HepG2 (cell line): ENCODE measurements at places on chromosomes 2 and 18.

DNA sequence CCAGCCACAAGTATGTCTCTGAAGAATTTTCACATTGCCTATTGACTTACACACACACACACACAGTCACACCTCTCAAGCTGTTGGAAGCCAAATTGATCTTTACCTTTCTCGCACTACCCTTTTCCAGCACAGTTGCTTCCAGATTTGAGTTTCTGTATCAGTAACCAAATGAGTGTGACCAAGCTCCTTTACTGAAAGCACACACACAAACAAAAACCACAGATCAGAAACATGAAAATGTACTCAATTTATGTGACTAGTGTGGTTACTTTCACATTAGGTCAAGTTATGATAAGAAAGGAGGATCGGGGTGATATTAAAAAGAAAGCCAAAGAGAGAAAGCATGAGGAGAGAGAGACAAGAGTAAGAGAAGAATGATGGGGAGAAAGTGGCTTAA, 993.9 kb upstream of the POU3F3 start:
- H3K27ac ChIP-seq = no peak overlapping the region
- no peaks in the 10 kb centered on the region for H3K4me1 ChIP-seq
- no peak overlapping the region for H3K4me3 ChIP-seq

GRCh38 chr2:138015494-138015893, 51.2 kb downstream of the HNMT start:
- no peaks in the 10 kb centered on the region for H3K27me3 ChIP-seq
- H3K27ac ChIP-seq = no peak overlapping the region
- H3K4me3 ChIP-seq = no peak overlapping the region
- peaks cover 6% of the 10 kb centered on the region for H3K36me3 ChIP-seq

DNA sequence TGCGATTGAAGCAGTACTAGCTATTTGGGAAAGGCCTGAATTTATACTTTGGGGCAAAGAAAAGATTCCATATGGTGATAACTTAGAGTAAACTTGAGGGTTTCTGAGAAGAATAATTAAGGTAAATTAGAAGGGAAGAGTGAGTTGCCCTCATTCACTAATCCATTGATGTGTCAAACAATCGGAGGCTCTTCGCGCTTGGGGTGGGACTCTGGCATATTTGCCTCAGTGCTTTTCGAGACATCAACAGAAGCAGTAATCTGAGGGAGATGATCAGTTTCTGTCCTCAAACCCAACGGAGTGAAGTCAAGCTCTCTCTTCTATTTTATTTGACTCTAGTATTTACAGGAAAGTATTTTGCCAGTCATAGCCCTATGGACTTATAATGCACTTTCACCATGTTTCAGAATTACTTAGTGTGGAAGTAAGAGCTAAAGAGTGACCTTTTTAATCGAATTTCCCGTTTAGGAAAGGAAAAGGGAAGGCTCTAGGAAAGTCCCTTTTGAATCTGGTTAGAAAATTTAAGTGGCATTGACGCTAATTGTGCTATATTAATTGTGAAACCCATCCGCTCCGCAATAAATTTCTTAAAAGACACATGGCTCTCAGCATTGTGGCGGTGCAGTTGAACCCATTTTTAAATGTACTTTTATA, 1.3 kb downstream of the RAB10 start:
- peak overlapping the region; percentile 91 for H3K4me3 ChIP-seq
- H3K27me3 ChIP-seq = peaks cover 5% of the 10 kb centered on the region; the same call in 1 of the 3 replicates
- H3K4me1 ChIP-seq = peaks cover 47% of the 10 kb centered on the region

DNA sequence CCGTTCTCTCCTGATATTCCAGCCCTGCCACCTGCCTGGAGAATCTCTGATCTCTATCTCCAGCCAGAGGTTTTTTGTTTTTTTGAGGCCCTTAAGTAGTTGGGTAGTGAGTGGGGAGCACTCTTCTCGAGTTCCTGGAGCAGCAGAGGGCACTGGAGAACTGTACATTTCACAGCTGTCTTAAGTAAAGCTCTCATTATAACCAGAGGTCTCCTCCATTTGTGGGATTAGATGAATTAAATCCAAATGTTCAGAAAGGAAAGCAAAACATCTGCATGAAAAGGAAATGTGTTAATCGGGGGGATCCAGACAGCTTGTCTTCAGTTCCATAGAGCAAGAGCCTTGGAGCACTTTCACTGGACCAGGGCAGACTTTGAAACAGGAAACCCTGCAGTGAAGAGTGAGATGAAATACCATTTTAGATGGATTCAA, 32.8 kb downstream of the AOX1 start:
- no peak for DNase-seq
- no peaks in the 10 kb centered on the region for H3K36me3 ChIP-seq
- H3K27ac ChIP-seq = no peak overlapping the region
- H3K4me1 ChIP-seq = peaks cover 22% of the 10 kb centered on the region
- H3K4me3 ChIP-seq = no peak overlapping the region

- no peaks in the 10 kb centered on the region for H3K4me1 ChIP-seq
- H3K36me3 ChIP-seq = no peaks in the 10 kb centered on the region
- H3K27me3 ChIP-seq = peaks cover 29% of the 10 kb centered on the region; the same call in 2 of the 3 replicates
- H3K4me3 ChIP-seq = no peak overlapping the region
These were observed 18.3 kb downstream of the TRPM8 start for GRCh38 chr2:233935426-233935825.

DNA sequence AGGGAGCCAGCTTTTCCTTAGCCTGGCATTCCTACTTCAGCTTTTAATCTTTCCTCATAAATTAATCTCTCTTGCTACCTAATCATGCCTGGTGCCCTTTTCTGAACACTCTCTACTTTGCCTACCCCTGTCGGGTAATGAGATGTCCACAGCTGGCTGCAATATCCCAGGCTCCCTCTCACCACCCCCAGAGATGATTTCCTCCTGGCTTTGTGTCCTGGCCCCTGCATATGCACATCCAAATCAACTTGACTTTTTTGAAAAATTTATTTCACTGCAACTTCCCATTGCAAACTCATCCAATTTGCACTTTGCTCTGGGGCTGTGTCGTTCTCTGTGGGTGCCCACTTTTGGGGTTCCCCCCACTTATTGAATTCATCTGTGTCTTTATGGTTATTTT, 218.1 kb upstream of the SKOR2 start:
- H3K27me3 ChIP-seq = no peaks in the 10 kb centered on the region
- no peaks in the 10 kb centered on the region for H3K4me1 ChIP-seq
- no peak overlapping the region for H3K4me3 ChIP-seq
- no peak overlapping the region for H3K27ac ChIP-seq

DNA sequence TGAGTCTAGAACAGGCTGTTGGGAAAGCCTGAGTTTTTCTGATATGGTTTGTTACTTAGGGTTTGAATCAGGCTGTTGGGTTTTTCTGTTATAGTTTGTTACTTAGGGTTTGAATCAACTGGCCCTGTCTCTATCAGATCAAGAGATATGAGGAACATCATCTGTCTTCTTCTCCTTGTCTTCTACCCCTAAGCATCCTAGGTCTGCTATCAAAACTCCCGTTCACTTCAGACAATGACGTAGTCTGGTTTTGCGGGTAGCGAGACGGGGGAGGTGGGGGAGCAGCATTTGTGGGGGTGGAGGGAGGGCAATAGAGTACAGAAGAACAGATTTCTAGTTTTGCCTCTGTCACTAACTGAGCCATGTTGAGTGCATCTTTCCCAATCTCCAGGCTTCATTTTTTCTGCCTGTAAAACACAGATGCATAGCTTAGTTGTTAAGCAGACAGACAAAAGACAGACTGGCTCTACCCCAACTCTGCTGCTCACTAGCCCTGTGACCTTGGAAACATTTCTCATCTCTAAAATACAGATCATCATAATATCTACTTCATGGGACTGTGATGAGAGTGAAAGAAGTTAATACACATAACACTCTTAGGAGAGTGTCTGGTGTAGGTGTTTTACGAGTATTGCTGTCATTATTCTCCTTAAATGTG, 9.1 kb downstream of the TNP1 start:
- peaks cover 9% of the 10 kb centered on the region; the same call in 1 of the 2 replicates for H3K4me1 ChIP-seq
- H3K36me3 ChIP-seq = no peaks in the 10 kb centered on the region
- DNase-seq = no peak
- peaks cover 4% of the 10 kb centered on the region; the same call in 1 of the 3 replicates for H3K27me3 ChIP-seq

- peak; percentile 81 for DNase-seq
- H3K27me3 ChIP-seq = no peaks in the 10 kb centered on the region; the same call in 1 of the 2 replicates
- no peak overlapping the region for H3K27ac ChIP-seq
- H3K36me3 ChIP-seq = no peaks in the 10 kb centered on the region
- H3K4me3 ChIP-seq = peak overlapping the region; percentile 41
These were observed 146.6 kb downstream of the ZNF516 start for GRCh38 chr18:76348267-76349066.

GRCh38 chr2:225112362-225113126, 70.3 kb upstream of the DOCK10 start:
- no peaks in the 10 kb centered on the region for H3K27me3 ChIP-seq
- DNase-seq = no peak
- no peak overlapping the region for H3K27ac ChIP-seq
- H3K4me1 ChIP-seq = no peaks in the 10 kb centered on the region

GRCh38 chr18:50183556-50183955, 11.4 kb downstream of the MYO5B start:
- H3K27ac ChIP-seq = no peak overlapping the region
- H3K4me3 ChIP-seq = no peak overlapping the region
- peaks cover 22% of the 10 kb centered on the region for H3K4me1 ChIP-seq
- DNase-seq = peak; percentile 25
- H3K36me3 ChIP-seq = no peaks in the 10 kb centered on the region

DNA sequence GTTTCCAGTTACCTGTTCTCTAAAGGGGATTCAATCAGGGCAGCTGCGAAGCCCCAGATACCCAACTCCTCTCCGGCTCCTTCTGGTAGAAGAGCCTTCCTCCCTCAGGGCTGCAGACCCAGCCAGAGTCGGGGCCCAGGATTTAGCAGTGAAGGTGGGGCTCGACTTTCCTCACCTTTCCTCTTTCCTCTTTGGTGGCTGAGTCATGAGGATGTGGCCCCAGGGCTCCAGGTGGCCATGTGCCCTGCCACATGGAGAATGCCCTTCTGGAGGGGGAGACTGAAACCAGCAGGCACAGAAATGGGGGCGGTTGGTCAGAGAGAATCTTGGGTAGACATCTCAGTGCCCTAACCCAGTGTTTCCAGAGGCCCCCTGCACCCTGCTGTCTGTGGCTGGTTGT, 402.6 kb downstream of the NBAS start:
- no peak overlapping the region for H3K27ac ChIP-seq
- H3K27me3 ChIP-seq = no peaks in the 10 kb centered on the region
- H3K4me3 ChIP-seq = no peak overlapping the region
- peaks cover 36% of the 10 kb centered on the region for H3K4me1 ChIP-seq

DNA sequence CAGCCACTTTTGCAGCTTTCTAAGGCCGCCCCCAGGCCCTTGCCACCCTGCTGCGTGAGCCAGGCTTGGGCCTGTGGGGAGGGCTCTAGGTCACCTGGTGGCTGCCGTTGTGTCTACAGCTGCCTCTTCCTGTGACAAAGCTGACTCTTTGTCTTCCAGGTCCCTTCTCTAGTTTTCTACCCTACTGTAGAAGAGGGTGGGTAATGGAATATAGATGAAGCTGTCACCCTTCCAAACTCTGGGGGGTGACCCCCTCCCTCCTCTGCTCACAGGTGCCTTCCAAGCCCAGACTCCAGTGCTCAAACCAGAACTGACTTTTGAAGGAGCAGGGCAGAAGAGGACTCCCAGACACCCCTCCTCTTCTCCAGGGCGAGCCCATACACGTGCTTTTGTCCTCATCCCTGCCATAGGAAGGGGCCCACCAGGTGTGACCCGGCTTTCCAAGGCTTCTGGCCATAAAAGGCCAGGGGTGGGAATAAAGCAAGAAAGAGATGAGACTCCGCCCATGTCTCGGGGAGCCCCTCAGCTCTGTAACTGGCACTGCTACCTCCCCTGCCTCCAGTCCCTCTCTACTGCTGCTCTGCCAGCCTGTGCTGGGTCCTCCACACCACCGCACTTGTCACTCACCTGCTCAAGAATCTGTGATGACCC, 17.9 kb upstream of the SDC1 start:
- DNase-seq = peak; percentile 54
- H3K27ac ChIP-seq = no peak overlapping the region
- H3K27me3 ChIP-seq = no peaks in the 10 kb centered on the region
- H3K36me3 ChIP-seq = no peaks in the 10 kb centered on the region

GRCh38 chr18:49738721-49739120, 74.6 kb downstream of the ACAA2 start:
- DNase-seq = no peak
- no peaks in the 10 kb centered on the region for H3K36me3 ChIP-seq
- H3K27me3 ChIP-seq = no peaks in the 10 kb centered on the region

GRCh38 chr2:113910967-113911678, 21.2 kb downstream of the ACTR3 start:
- H3K4me3 ChIP-seq = no peak overlapping the region
- no peaks in the 10 kb centered on the region for H3K27me3 ChIP-seq
- peaks cover 22% of the 10 kb centered on the region for H3K36me3 ChIP-seq
- H3K4me1 ChIP-seq = peaks cover 29% of the 10 kb centered on the region
- no peak for DNase-seq
- no peak overlapping the region for H3K27ac ChIP-seq

DNA sequence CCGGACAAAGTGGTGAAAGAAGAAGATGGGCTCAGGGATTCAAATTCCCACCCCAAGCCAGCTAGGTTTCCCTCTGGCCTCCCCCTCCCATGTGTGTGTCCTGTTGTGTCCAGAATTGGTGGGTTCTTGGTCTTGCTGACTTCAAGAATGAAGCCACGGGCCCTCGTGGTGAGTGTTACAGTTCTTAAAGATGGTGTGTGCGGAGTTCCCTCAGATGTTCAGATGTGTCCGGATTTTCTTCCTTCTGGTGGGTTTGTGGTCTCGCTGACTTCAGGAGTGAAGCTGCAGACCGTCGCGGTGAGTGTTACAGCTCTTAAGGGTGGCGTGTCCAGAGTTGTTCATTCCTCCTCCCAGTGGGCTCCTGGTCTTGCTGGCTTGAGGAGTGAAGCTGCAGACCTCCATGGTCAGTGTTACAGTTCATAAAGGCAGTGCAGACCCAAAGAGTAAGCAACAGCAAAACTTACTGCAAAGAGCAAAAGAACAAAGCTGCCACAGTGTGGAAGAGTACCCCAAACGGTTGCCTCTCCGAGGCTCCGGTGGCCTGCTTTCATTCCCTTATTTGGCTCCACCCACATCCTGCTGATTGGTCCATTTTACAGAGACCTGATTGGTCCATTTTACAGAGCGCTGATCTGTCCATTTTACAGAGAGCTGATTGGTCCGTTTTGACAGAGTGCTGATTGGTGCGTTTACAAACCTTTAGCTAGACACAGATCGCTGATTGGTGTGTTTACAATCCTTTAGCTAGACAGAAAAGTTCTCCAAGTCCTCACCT, 37.7 kb upstream of the KLF11 start:
- H3K36me3 ChIP-seq = peaks cover 8% of the 10 kb centered on the region; the same call in 1 of the 3 replicates
- H3K27me3 ChIP-seq = 0 out of 3 replicates have a peak, but pooled peaks cover 9% of the 10 kb centered on the region
- peaks cover 27% of the 10 kb centered on the region for H3K4me1 ChIP-seq
- no peak for DNase-seq
- H3K27ac ChIP-seq = no peak overlapping the region

DNA sequence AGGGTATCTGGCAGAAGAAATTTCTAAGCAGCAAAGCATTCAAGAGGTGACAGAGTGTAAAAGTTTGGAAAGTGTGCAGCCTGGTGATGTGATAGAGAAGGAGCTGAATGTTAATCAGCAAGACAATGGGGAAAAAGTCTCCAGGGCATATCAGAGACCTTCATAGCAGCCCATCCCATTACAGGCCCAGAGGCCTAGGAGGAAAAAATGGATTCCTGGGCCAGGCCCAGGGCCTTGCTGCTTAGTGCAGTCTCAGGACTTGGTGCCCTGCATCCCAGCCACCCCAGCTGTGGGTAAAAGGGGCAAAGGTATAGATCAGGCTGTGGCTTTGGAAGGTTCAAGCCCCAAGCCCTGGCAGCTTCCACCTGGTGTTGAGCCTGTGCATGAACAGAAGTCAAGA, 35.9 kb upstream of the ERMN start:
- no peak for DNase-seq
- no peaks in the 10 kb centered on the region for H3K27me3 ChIP-seq
- H3K4me1 ChIP-seq = 0 out of 2 replicates have a peak, but pooled peaks cover 11% of the 10 kb centered on the region
- H3K4me3 ChIP-seq = no peak overlapping the region
- no peak overlapping the region for H3K27ac ChIP-seq
